ENCODE measurements at places on chromosomes 3 and 15.

DNA sequence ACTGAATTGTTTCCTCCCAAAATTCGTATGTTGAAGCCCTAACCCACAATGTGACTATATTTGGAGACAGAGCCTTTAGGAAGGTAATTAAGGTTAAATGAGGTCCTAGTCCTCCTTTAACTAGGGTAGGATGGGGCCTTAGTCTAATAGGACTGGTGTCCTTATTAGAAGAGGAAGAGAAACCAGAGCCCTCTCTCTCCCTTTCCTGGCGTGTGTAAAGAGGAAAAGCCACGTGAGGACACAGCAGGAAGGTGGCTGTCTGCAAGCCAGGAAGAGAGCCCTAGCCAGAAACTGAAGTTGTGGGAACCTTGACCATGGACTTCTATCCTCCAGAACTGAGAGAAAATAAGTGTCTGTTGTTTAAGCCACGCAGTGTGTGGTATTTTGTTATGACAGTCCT lies 94.3 kb downstream of the OXNAD1 start:
- DNase-seq = no peak

DNA sequence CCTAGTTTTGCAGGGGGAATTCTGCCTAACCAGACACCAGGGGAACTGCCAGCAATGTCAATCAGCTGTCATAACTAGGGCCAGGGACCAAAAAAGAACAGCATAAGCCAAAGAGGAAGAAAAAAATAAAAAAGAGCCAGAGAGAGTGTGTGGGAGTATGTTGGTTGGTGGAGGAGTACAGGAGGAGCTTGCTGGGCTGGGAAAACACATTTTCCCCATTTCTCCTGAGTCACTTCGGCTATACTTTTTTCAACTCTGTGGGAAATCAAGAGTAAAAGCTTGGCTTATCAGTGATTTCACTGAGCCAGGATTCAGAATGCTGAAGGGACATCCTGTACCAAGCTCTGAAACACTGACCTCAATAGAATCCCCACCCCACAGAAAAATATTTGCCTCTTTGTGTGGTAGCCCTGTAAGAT lies 144.7 kb upstream of the DPH6 start:
- DNase-seq = no peak

DNA sequence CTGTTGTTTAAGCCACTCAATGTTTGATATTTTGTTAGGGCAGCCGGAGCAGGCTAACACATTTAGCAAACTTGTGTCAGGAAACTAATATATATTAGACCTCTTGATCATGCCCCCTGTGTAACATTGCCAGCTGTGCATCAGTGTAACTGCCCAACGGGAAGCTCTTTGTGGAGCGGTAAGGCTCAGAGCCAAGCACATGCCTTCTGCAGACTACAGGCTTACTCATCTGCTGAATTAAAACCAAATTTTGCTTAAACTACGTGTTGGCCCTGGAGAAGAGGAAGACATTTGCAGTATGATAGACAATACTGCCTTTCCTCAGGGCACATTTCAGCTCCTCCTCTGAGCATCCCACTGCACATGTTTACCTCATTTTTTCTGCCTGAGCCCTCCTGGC lies 50.5 kb upstream of the KCNMB2 start:
- no peak for DNase-seq

DNA sequence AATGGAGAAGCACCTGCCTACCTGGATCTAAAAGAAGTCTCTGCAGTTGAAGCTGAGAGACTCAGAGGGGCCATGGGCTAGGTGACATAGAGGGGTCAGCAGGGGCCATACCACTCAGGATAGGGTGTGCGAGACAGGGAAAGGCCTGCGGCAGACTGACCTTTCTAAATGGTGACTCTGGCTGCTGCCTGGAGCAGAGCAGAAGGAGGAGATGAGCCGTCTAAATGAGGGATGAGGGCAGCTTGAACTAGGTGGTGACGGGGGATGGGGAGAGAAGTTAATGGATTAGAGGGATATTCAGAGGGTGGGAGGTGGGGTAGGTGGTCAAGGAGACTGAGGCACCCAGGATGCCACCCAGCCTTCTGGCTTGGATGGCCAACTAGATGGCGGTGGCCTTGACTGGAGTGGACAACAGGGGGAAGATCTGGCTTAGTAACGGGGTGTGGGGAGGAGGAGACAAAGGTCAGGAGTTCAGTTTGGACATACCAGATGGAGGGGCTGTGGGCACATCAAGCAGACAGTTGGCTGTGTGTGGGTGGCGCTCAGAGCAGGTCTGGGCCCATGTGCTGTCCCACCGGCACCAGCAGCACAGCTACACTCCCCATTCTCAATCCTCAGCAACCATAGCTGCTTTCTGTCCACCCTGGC lies 3.2 kb upstream of the ITIH1 start:
- DNase-seq = no peak

GRCh38 chr3:183438735-183439134 lies 10.3 kb upstream of the MCF2L2 start:
- DNase-seq = no peak

DNA sequence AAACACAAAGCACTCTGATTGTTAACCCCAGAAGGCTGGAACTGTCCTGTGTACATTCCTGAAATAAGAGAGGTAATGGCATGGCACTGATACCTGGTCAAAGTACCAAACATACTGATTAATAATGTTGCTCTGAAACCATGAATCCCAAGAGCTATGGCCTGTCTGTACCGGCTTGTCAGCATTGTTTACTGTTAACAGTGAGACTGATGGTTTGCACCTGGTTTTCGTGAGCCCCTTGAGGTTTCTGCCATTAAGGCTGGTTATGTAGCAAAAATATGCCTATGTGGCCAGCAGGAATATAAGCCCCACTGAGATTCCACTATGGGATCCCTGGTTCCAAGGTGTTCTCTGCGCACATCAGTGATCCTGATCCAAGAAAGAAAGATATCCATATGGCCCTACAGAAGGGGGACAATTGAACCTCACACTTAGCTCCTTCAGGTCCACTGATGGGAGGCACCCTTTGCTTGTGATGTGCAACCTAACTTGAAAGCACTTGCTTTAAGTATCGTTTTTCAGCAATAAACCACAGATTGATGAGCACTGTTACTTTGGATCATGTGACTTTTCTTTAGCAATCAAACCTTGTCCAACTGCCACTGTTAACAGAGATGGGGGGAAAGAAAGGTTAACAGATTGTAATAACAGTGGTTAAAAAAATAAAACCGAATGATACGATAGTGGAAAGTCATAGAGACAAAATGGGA lies 65.2 kb downstream of the TBL1XR1 start:
- no peak for DNase-seq

DNA sequence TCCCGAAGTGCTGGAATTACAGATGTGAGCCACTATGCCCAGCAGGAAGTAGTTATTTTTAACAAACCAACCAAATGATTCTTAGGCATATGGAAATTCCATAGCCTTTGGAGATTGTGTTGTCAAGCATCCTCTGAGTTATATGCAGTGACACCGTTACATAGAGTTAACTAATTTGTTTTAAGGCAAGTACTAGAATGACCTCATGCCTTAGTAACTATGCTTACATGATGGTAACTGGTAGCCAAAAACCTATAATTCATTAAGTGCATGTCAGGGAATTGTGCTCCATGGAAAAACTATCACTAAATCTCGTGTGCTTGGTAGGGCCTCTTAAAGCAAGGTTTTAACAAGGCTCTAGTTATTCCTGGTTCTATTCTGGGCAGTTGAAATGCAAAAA lies 392.8 kb downstream of the TUSC7 start:
- no peak for DNase-seq

GRCh38 chr3:35141406-35141805 lies 497.9 kb upstream of the ARPP21 start:
- DNase-seq = no peak

DNA sequence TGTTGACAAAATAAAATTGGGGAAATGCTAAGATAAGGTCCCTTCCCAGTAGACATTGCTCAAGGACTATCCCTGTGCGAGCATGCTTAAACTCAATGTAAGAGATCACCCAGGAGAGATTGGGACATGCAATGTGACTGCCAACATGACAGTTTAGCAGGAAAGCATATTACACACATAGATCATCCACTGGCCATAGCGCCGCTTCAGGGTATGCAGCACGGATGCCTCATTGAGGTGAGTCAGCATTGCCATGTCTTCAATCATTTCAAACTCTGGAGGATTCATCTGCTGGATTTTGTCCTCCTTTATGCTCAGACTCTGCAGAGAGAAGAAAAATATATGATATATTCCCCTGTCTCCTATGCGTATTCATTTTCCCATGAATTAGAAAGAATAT lies 8.9 kb downstream of the MYH15 start:
- DNase-seq = no peak

DNA sequence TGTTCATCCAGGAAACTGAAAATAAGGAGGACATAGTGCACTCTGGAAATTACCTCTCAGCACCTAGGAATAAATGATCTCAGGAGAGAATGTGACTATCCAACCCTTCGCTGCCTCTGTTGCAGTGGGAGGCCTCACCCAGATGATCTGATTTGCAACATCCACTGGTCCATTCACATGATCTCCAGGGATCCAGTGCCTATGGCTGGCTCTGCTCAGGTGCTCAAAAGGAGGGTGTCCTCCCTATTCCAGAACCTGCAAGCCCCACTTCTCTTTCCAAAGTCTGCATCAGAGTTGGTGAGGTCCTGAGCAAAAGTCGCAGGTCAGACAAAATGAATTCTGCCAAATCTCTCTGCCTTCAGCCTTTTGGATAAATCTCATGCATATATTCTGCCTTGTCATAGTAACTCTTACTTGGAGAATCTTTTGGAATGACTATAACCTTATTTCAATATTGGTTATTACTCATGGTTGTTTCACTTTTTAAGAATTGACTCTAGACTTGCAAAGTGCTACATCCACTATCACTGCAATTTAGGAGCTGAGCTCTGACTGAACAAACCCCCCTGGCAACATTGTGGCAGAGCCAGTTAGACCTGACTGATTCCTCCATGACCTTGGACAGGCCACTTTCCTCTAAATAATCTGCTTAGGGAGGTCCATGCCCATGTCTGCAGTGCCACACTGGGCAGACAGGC lies 295.1 kb downstream of the EPHB1 start:
- no peak for DNase-seq

GRCh38 chr15:66555685-66556084 lies 10.1 kb downstream of the LCTL start:
- DNase-seq = no peak

GRCh38 chr3:151673974-151674373 lies 59.8 kb upstream of the AADACL2 start:
- DNase-seq = no peak
